ENCODE measurements at places on chromosomes 5 and 9.
A peak's percentile ranks its signal among the peaks of the same experiment; 100 is the strongest.

DNA sequence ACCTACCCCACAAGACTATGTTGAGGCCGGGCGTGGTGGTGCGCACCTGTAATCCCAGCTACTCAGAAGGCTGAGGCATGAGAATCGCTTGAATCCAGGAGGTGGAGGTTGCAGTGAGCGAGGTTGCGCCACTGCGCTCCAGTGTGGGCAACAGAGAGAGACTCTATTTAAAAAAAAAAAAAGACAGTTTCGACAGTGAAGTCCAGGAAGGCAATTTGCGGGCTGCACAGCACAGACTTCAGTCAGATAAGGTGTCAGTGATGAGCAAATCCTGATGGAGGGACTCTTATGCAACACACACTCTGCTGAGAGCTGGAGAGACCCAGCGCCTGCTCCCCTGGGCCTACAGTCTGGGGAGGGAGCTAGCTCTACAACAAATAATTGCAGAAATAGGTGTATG is 14.2 kb downstream of the CCNJL start:
- DNase-seq: no peak

GRCh38 chr5:137233726-137234125 is 265.4 kb downstream of the SPOCK1 start:
- no peak for DNase-seq

DNA sequence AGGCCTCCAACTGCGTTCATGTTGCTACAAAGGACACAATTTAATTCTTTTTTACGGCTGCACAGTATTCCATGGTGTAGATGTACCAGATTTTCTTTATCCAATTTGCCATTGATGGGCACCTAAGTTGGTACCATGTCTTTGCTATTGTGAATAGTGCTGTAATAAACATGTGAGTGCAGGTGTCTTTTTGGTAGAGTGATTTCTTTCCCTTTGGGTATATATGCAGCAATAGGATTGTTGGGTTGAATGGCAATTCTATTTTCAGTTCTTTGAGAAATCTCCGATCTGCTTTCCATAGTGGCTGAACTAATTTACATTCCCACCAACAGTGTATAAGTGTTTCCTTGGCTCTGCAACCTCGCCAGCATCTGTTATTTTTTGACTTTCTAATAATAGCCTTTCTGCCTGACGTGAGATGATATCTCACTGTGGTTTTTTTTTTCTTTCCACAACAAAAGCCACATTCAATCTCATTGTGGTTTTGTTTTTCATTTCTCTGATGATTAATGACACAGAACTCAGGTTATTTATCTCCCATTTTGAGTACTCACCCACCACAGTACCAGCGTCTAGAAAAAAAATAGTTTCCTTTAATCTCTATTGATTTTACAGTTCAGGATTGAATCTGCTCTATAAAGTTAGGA is 21.9 kb downstream of the ARRDC3 start:
- DNase-seq: no peak

- no peak for DNase-seq
These were observed 318.4 kb upstream of the RIOK2 start for GRCh38 chr5:97501286-97501964.

DNA sequence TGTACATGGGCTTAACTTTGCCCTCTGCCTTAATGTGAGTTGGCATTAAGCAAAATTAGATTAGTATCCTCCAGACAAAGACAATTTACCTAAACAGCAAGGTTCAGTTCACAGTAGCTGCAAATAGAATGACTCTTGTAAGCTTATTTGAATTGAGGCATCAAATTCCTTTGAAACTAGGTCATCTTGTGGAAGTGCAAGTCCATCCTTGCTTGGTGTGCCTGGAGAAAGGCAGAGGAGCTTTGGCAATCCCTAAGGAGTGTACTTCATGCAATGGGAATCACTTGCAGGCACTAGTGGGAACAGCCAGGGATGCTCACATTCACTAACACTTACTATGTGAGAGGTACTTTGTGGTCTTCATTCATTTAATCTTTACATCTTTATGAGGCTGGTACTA is 118.3 kb downstream of the DRD1 start:
- peak; percentile 20 for DNase-seq

- DNase-seq: no peak
These were observed 30.9 kb downstream of the TNFSF8 start for GRCh38 chr9:114899461-114899860.

DNA sequence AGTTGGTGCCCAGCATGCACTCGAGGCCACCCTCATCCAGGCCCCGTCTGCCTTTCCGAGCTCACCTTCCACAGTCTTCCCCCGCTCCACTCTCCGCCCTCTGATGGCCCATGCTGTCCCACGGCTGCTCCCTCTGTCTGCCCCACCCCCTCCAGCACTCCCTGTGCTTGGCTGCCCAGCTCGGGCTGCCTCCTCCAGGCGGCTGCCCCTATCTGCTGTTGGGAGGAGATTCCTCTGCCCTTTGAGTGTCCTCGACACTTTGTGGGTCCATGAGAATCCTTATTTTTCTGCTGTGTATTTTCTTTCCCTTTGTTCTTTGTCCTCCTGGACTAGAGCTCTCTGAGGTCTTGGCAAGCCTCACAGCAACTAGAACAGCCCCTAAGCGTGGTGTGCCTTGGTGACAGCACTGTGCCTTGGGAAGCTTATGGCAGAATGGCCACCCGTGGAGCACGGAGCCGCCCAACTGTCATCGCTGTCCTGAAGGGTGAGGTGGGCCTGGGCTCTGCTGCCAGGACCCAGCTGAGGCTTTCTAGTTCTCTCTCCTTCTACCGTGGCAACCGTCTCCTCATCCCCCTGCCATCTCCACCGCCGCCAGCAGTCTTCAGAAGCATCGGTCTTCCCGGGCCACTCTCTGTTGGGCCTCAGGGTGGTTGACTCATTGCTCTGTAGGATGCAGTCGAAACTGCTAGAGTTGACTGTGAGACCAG is 5.2 kb downstream of the NTMT1 start:
- no peak for DNase-seq

Data from AG04450 (cell line).